Stimulated activated CD4-positive, alpha-beta T cell treated with anti-CD3 and anti-CD28 coated beads, Interleukin-1b, Interleukin-23, amount 100 ng/mL, for 24 hours (primary cell): ENCODE measurements at places on chromosomes 5 and 9.

DNA sequence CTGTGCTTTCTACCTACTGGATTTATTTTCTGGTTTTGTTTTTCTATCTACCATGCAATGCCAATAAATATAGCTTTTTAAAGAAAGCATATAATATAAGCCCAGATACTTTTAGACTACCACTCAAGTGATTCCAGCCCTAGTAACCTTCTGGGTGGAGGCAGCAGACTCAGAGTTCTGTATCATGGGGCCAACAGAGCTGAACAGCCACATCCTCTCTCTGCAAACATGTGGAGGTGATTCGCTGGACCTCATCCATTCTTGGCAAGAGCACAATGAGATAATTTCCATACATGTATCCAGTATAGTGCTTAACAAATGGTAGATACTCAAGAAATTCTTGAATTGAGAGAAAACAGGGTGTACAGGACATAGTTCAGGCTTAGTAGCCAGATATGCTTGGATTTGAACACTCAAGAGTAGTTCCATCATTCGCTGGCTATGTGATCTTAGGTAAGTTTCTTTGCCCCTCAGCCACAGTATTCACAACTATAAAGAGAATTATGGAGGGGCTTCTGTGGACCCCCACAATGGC, 124.5 kb downstream of the ASTN2 start:
- DNase-seq: no peak

- DNase-seq: no peak
Measured at GRCh38 chr9:15423231-15423985, 732 bp downstream of the SNAPC3 start.

GRCh38 chr5:143023411-143024096, 253.4 kb downstream of the ARHGAP26 start:
- no peak for DNase-seq

GRCh38 chr5:173231996-173232498, 3.0 kb downstream of the NKX2-5 start:
- DNase-seq: no peak

DNA sequence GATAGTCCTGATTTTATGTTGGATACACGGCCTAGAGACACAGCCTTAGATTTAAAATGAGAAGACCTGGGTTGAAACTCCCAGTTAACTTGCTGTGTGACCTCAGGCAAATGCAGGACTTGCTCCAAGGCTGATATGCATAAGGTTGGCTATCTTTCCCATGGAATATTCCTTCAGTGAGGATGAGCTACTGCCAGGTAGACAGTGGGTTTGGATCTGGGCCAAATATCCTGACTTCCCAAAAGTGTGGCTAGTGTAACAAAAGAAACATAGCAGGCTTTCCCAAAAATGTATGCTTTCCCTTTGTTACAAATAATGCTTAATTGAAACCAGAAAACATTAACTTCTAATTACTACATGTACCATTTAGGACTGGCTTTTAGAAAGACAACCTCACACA, 697 bp upstream of the XPA start:
- DNase-seq: no peak

DNA sequence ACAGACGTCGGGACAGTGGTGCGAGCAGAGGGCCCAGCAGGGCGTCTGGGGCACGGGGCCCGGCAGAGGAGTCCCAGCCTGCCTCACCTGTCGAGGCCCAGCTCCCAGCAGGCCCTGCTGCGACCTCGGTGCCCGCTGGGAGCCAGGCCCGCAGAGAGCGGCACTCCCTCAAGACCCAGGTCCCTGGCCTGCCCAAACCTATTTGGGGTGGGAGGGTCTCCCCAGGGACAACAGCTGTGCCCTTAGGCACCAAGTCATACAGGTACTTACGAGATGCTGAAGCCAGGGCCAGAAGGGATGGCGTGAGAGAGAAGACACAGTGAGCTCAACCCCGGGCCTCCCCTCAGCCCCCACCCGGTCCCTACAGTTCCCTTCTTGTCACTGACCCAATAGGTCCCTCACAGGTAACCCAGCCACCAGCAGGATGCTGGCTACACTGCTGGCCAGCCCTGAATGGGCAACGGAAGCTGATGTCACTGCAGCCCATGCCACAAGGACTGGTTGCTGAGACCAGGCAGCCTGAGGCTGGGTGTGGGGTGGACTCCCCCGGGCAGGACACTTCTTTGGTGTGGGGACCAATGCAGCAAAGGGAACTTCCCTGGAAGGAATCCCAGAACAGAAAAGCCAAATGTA, 3.7 kb downstream of the NSMF start:
- DNase-seq: no peak

DNA sequence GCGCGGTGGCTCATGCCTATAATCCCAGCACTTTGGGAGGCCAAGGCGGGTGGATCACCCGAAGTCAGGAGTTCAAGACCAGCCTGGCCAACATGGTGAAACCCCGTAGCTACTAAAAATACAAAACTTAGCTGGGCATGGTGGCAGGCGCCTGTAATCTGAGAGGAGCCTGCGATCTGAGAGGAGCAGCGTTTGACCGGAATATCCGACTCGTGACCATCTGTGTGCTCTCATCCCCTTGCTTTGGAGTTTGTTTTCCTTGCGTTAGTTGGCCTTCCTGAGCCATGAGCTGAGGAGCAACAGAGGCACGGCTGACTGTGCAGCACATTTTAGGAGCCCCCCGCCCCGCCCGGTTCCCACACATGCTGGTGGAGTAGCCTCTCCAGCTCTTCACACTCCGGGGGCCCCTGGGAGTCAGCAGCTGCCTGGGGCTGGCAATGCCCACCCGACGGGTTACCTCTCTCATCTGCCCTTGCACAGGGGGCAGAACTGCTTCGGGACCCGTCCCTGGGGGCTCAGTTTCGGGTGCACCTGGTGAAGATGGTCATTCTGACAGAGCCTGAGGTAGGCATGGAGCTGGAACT, 3.0 kb downstream of the ADAMTS13 start:
- DNase-seq: no peak

DNA sequence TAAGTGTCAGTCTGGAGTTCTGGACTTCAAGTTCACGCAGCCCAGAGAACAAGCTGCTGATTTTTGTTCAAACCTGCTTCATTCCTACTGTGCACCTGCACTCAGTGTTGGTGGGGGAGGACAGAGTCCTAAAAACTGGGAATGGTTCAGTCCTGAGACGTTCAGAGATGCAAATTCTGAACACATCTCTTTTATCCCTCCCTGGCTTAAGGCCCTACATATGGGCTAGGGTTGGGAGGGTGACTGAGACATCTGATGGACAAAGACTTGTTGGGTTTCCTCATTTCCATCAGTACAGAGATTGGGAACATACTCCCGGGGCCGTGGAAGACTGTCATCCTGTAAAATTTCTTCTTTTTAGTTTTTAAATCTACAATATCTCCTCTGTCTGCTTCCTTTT, 83.0 kb upstream of the TTC23L start:
- no peak for DNase-seq

DNA sequence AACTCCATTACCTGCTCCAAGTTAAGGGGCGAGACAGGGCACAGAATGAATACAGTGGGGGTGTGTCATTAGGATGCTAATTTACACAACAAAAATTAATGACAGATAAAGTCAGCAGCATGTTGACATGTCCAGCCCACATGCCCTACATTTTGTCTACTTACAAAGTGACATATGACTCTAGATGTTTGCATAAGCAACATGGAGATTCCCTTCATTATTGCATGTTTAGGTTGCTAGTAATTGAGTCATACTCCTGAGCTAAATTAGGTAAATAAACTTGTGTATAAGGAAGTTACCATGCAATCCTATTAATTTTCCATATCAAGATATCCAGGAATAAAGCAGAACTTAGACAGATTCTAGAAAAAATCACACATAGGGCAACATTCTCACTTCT, 232.2 kb downstream of the PDE4D start:
- DNase-seq: no peak

- DNase-seq: no peak
Measured at GRCh38 chr5:136309932-136310598, 55.3 kb downstream of the TRPC7 start.
